ENCODE measurements at places on chromosomes 1 and 21. TPM values are rescaled to one million over a fixed set of nuclear protein-coding genes. Genes with fewer than 3 reads are reported as not detected.

GRCh38 chr21:23718446-23719285 lies 1888.6 kb downstream of the MRPL39 start:
- no peak for DNase-seq

GRCh38 chr1:158126425-158126824 lies 54.3 kb upstream of the CD1D start:
- no peak for DNase-seq

GRCh38 chr1:7863756-7864328 lies 11.0 kb upstream of the UTS2 start:
- no peak for DNase-seq

- no peak for DNase-seq
These were observed 53.9 kb downstream of the SYDE2 start for GRCh38 chr1:85146972-85147359.

Gene TTC3
- 74.4 TPM for total RNA-seq
